ENCODE measurements at places on chromosomes 16 and 17. TPM values are rescaled to one million over a fixed set of nuclear protein-coding genes. Genes with fewer than 3 reads are reported as not detected.

CNGB1 gene
- total RNA-seq = not detected

GRCh38 chr16:74190292-74190691 is 106.3 kb upstream of the PSMD7 start:
- no peak for DNase-seq

GRCh38 chr16:4561596-4561995 is 5.5 kb downstream of the C16orf96 start:
- no peak for DNase-seq

- DNase-seq = no peak
Measured at GRCh38 chr17:57341611-57342540, 85.6 kb downstream of the MSI2 start.

DNASE1L2 gene
- 0.78 TPM for total RNA-seq

GRB2 gene
- 139 TPM for total RNA-seq

USP43 gene
- 4.3 TPM for total RNA-seq

DNA sequence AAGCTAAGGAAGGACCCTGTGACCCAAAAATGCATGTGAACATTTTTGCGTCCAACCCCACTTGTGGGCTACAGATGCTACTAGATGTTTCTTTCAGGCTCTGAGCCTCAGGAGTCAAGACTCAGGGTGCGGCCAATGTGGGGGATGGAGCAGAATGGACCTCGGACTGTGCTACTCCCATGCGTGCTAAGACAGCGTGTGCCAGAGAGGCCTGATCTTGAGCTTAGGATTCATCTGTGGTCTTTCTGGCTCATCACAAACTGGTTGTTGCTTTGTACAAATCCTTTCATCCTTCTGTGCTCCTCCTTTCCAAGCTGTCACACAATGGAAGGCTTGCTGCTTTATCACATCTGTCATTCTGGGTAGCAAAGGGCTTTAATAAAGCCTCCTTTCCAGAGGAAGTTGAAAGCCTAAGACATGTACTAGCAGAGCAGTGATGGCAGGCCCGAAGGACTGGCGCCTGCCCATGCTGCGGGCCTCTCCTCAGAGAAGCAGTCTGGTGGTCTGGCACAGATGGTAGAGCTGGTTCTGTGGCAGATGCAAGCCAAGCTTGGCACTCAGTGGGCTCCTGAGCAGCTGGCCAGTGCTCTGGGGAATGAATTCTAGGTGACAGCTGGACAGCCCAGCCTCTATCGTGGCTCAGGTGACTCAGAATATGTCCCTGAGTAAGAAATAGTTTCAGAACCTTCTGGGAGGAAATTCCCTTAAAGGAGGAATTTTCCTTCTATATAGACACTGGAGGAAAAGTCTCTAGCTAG is 27.8 kb downstream of the COG4 start:
- no peak for DNase-seq

DNA sequence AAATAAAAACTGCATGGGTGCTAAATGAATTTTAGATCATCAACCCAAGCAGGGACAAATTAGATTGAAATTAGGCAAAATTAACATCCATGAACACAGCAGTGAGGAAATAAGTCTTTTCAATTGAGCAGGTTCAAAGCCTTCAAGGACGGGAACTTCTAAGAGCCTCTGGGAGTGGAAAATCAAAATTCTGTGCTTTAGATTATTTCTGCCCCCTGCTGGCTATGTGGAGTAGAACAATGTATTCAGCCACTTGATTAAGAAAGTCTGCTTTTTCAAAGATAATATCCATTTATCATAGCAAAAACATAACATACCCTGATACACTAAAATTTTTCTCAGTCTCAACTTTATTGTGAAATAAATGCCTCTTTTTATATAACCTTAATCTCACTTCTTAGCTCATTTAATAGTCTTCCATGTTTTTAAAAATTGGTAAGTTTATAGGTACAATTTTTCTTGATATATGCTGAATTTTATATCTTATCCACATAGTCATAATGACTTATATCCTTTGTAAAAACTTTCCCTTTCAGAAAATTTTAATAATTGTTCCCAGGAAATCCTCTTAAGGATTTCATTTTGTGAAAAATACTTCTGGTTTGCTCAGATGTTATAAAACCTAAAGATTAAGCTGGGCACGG is 28.1 kb upstream of the NOL11 start:
- no peak for DNase-seq

FCSK gene
- 26.0 TPM for total RNA-seq

- no peak for DNase-seq
Measured at GRCh38 chr17:48520631-48521079, 10.2 kb downstream of the HOXB1 start.

DNA sequence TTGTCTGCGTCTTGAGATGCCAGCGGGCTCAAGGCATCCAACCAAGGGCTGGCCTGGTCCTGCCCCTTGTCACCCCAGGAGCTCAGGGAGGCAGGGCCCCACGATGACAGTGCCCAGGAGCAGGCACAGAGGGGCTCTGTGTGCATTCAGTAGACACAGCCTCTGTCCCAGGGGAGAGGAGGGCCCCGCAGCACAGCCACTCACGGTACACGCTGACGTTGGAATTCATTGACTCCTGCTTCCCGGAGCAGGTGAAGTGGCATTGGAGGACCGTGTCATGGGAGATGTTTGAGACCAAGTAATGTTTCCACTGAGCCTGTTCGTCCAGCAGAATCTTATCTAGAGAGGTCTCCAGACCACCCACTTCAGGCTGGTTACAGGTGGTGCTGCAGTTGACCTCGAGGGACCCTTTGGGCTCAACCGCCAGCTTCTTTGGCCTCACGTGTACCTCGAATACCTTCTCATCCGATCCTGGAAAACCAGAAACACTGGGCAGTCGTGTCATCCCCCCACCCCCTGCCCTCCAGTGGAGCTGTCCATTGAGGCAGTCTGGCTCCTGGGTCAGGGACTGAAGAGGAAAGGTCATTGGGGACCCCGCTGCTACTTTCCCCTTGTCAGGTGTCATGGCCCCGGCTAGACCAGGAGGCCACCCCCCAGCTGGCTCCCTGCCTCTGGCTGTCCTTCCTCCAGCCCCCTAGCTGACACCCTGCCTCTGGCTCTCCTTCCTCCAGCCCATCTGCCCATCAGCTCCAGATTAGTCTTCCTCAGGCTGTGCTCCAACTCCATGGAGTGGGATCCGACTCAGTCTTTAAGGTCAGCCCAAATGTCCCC is 7.0 kb downstream of the PRR29 start:
- DNase-seq = no peak

DNA sequence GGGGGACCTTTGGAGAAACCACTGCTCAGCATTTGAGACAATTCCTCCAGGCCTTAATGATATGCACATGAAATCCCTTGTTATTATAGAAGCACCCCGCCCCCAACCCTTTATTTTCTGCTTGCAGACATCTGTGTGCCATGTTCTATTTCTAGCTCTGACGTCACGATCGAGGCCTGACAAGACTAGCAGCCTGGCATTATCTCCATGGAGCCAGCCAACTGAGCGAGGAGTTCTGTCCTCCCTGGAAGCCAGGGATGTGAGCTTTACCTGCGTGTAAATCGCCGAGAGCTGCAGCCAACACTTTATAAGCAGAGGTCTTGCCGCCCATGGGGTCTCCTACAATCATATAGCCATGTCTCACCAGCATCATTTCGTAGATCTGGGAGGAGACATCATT is 116.9 kb downstream of the DNAH3 start:
- DNase-seq = no peak

GRCh38 chr16:55488306-55488705 is 9.3 kb downstream of the MMP2 start:
- no peak for DNase-seq

- DNase-seq = no peak
Measured at GRCh38 chr17:1762233-1762900, 507 bp downstream of the SERPINF1 start.

DNA sequence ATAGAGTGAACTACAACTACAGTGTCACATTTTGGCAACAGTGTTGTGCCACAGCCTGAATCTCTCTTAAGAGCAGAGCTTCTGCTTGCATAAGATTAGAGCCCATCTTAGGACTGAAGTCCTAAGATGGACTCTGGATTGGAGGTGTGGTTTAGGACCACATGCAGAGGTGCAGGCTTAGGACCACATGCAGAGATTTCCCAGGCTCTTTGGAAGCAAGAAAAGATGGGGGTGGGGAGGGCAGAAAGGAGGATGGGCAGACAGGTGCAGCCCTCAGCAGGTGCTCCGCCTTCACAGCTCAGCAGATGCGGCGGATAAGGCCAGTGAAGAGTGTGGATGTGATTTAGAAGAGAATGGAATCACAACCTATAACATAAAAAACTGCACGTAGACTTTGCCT is 128.7 kb downstream of the TANGO6 start:
- DNase-seq = no peak

GPR179 gene
- total RNA-seq = 0.35 TPM

EPX gene
- total RNA-seq = not detected

CDRT15 gene
- not detected for total RNA-seq

TEX14 gene
- total RNA-seq = 1.3 TPM

- peak; percentile 92 for DNase-seq
Measured at GRCh38 chr17:10729334-10730193, at the start of gene TMEM220. TSS of gene TMEM220 (minus strand) at chr17:10730023. CDS start at chr17:10729851, 172 bp downstream.

DNA sequence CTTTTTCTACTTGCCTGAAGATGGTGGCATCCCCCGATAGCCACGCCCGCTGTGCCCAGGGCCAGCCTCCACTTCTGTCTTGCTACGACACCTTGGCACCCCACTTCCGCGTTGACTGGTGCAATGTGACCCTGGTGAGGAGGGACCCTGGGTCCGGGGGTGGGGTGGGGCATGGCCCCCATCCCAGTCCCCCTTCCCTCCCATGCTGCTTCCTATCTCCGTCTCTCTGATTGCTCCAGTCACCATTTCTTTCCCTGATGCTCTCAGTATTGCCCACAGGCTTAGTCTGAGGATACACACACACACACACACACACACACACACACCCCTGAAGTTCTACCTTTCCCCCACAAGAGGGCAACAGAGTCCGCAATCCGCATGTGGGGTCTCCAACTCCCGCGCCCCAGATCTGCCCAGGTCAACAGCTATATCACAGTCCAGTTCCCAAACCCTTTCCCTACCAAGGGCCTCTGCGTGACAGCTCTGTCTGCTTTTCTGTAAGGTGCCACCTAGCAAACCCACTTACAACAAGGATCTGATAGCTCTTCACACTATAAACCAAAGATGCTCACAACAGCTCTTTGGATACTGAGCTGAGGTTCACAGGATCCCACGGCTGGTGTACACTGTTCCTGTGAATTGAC is 3.4 kb downstream of the SGCA start:
- no peak for DNase-seq

DNA sequence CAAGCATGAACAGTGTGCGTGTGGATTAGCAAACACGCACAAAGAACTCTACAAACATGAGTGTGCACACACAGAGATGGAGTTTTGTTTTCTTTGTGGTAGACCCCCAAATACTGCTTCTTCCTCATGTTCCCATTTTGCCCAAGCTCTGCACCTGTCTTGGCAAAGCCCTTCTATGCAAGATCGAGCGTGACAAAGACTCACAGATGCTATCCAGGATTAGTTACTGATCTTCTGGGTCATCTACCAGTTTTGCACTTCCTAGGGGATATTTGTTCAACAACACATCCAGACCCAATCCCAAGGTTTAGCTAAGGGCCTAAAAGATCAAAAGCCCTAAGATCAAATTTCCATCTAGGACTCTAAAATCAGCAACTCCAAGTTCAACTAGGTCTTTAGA is 16.0 kb downstream of the LRRC36 start:
- no peak for DNase-seq

DNA sequence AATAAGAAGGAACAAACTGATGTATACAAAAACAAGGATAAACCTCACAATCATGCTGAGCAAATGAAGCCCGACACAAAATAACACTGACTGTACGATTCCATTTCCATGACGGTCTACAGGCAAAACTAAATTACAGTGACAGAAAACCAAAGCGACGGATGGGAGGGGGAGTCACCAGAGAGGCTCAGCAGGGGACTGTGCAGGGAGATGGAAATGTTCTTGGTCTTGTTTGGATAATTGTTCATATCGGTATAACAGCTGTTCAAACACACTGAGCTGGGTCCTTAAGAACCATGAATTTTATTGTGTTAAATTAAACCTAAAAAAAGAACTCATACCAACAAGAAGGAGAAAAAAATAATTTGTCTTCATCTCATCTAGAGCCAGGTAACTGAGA is 97.8 kb downstream of the NXN start:
- DNase-seq = no peak

DNA sequence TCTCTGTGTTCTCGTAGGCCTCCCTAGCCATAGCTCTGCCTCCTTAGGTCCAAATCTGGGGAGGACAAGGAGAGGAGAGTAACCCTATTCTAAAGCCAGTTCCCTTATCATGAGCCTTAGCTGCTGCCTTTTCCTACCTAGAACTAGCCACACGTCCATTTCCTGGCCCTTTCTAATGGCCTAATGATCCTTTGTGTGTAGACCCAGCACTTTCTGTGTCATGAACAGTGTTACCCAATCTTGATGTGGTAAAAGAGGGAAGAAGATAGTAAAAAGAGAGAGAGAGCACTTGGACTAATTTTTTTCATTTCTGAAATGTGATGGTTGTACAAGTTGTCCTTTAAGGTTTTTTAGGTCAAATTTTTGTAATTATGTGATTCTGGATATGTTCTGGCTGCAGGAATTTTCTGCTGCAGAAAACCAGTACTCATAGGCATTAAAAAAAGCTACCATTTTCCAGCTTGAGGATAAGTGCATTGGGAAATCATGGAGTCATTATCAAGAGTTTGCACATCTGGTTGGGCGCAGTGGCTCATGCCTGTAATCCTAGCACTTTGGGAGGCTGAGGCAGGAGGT is 18.2 kb downstream of the CASC3 start:
- no peak for DNase-seq

GRCh38 chr16:69501956-69502745 is 63.6 kb upstream of the NFAT5 start:
- no peak for DNase-seq

DNA sequence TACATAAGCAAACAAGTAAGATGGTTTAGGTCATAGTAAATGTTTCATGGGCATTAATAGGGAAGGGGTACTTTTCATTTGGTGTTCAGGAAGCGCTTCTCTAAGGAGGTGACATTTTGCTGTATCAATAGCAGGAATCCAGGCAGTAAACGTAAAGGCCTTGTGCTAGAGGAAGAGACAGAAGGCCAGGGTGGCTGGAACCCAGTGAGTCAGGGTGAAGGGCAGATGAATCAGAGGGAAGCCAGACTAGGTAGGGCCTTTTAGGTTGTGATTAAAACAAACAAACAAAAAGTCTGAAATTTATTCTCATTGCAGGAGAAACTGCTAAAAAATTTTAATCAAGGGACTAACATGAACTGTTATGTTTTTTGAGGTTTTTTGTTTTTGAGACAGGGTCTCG is 6.5 kb downstream of the BMERB1 start:
- DNase-seq = no peak

- no peak for DNase-seq
Measured at GRCh38 chr17:57210972-57211411, 45.3 kb upstream of the MSI2 start.
